Hair follicle dermal papilla cell (primary cell): ENCODE measurements at places on chromosomes 13 and 19. TPM values are rescaled to one million over a fixed set of nuclear protein-coding genes. Genes with fewer than 3 reads are reported as not detected.

BCL3 gene
- total RNA-seq: 10.3 and 16.2 TPM in 2 replicates

ZNF823 gene
- 3.6 and 4.3 TPM in 2 replicates for total RNA-seq

CRX gene
- total RNA-seq: not detected in 2 replicates

HRC gene
- total RNA-seq: not detected in 2 replicates

DENND1C gene
- total RNA-seq: not detected in 2 replicates

FPR3 gene
- total RNA-seq: not detected in 2 replicates

ZNF324B gene
- 12.1 and 12.5 TPM in 2 replicates for total RNA-seq

C19orf81 gene
- 0.49 TPM in 1 of 2 replicates, not detected in the other for total RNA-seq

HAUS8 gene
- 1.3 and 1.6 TPM in 2 replicates for total RNA-seq

SCN1B gene
- total RNA-seq: 3.1 and 3.4 TPM in 2 replicates

ZNF470 gene
- 6.0 and 7.3 TPM in 2 replicates for total RNA-seq

TMEM238 gene
- total RNA-seq: 0.16 TPM in 1 of 2 replicates, not detected in the other

NPAS1 gene
- total RNA-seq: 0.16 and 0.61 TPM in 2 replicates

PLIN5 gene
- total RNA-seq: not detected in 2 replicates

ZFP82 gene
- 9.4 and 11.7 TPM in 2 replicates for total RNA-seq

LGALS14 gene
- not detected in 2 replicates for total RNA-seq

GRIK5 gene
- 0.12 and 0.32 TPM in 2 replicates for total RNA-seq

SF3A2 gene
- 20.9 and 33.6 TPM in 2 replicates for total RNA-seq

S1PR5 gene
- not detected in 2 replicates for total RNA-seq

NLRP9 gene
- not detected in 2 replicates for total RNA-seq

ZNF99 gene
- not detected in 2 replicates for total RNA-seq
